ENCODE measurements at places on chromosomes 11 and 22. TPM values are rescaled to one million over a fixed set of nuclear protein-coding genes. Genes with fewer than 3 reads are reported as not detected.

Gene PPP1CA
- 53.5 TPM for total RNA-seq

Gene SLN
- total RNA-seq: 8.3 TPM

Gene HBB
- total RNA-seq: 441 TPM

Gene ANO1
- 0.62 TPM for total RNA-seq

Gene KRTAP5-11
- not detected for total RNA-seq

Gene NUDT8
- 0.62 TPM for total RNA-seq

Gene CYB561A3
- 8.9 TPM for total RNA-seq

Gene C11orf86
- not detected for total RNA-seq

Gene SYT8
- not detected for total RNA-seq

Gene GP1BB
- total RNA-seq: 21.8 TPM

Gene PRDM11
- 6.2 TPM for total RNA-seq

GRCh38 chr22:43627485-43628213, 184.5 kb downstream of the EFCAB6 start:
- DNase-seq: no peak

DNA sequence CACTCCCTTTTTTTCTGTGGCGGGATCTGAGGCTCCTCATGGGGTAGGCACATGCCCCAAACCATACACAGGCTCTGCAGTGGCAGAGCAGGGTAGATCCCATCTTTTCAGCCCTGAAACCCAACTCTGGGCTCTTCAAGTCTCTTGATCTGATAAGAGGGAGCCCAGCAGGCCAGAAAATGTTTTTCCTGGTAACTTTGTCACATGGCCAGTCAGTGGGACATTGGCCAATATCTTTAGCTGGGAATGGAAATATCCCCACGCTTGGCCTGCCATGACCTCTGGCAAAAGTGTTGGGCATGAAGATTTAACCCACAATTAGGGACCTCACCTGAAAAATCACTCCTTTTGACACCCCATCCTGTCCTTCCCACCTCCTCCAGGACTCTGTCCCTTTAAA, 8.1 kb downstream of the INPP5J start:
- DNase-seq: no peak

GRCh38 chr22:20565079-20565734, 57.8 kb downstream of the MED15 start:
- no peak for DNase-seq

GRCh38 chr11:127888386-127888785, 699.0 kb downstream of the ETS1 start:
- DNase-seq: no peak

DNA sequence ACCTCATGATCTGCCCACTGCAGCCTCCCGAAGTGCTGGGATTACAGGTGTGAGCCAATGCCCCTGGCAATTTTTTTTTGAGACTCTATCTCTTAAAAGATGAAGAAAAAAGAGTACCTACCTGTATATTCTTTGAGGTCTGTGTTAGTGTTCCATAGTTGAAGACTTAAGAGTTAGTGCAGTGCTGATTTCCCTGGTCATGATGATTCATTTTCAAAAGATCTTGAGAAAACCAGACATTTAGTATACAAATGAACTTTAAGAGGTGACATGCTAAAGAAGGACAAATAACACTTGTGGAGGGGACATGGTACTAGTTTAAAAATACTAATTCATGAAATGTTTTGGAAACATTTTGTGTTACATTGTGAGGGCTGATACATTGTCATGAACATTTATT, 17.7 kb downstream of the CBL start:
- DNase-seq: no peak

DNA sequence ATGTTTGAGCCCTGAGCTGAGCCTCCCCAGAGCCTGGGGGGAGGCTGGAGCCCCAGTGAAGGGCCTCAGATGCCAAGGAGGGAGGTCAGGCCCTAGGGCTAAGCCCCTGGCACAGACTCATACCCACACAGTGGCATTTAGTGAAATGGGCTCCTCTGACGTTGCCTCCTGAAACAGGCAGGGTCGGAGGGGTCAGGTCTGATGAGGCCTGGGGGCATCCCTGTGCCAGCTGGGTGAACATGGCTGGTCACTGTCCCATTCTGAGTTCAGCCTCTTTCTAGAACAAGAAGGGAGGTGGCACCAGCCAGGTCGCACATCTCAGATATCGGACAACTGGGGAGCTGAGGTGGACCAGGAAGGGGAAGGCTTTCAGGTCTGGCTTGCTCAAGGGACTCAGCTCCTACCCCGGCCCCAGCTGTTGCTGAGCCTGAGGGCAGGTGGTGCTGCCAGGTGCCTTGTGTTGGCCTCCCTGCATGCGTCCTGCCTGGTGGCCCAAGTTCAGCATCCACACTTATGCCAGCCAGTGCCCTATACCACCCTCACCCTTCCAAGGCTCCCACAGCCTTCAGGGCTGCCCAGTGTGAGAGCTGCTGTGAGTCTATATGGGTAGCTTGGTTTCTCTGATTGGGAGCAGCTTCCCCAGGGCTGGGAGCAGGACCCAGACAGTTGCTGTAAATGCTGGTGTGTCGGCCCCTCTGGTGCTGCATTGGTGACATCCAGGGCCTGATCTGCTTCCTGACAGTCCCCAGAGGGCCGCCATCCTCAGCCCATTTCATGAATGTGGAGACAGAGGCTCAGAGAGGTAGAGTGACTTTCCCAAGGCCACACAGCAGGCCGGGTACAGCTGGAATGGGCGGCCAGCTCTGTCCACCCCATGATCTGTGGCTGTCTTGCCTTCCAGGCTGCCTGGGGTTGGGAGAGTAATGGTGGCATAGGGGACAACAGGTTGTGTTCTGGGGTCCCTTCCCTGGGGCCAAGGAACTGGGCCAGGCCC, 32.8 kb upstream of the PPARA start:
- no peak for DNase-seq

DNA sequence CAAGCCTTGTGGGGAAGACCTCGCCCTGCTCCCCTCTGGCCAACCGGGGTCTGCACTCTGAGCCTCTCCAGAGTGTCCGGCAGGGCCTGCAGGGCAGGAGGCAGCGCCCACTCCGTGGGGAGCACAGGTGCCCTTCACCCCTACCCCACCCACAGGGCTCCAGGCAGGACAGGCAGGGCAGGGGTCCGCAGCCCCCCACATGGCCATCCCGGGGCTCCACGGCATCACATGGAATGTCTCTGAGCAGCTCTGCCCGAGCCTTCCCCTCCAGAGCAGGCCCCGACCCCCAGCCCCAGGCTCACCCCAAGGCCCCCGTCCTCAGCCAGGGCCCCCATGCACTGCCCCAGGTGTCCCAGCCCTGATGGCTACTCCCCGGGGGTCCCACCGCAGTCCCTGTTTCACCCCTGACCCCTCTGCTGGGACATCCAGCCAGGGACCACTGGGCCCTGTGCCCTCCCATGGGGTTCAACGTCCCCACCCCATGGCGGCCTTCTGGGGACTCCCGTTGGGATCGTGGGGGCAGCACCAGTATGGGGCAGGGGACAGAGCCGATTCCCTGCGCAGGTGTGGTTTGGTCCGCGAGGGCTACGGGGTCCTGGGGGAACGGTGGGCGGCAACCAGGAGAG, 77.7 kb downstream of the BRD1 start:
- no peak for DNase-seq

DNA sequence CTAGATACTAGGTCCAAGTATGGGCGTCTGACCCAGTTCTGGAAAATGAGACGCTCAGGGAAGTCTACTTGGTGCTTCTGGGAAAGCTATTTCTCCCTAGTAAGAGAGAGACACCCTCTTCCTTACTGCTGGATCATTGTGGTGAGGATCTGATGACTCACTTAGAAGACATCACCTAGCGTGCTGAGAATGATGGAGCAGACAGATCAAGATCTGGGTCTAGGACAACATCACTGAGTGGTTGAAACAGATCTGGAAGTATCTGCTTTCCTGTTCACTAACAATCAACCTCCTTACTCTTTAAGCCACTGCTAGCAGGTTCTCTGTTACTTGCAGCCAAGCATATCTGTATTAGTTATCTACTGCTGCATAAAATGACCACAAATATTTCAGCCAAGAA, 38.3 kb upstream of the HMGXB4 start:
- DNase-seq: no peak

DNA sequence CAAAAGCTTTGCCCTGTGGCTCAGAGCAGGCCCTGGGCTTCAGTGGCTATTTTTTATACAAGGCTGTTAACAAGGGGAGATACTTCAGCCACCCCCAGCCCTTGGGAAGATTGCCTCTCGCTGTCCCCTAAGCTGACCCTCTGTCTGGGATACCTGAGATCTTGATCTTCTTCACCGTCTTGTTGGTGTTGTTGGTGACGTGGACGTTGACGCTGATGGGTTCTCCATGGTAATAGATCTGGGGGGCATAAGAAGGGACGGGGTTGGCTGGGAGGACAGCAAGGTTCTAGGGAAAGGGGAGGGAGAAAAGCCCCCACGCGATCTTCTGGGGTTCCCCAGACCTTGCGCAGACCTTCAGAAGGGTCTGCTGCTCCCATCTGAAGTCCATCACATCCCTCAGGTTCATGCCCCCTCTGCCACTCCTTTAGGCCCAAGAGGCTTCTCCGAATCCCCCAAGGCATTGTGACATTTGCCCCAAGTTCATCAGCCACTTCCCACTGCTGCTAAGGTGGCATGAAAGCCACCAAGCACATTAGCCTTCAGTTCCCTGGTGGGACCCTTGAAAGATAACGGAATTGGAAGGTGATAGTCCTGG, 36.7 kb downstream of the TPBGL start:
- no peak for DNase-seq

- DNase-seq: no peak
Measured at GRCh38 chr11:65486570-65487466, 12.0 kb upstream of the MALAT1 start.

GRCh38 chr11:36702330-36703054, 104.5 kb upstream of the RAG2 start:
- DNase-seq: no peak

DNA sequence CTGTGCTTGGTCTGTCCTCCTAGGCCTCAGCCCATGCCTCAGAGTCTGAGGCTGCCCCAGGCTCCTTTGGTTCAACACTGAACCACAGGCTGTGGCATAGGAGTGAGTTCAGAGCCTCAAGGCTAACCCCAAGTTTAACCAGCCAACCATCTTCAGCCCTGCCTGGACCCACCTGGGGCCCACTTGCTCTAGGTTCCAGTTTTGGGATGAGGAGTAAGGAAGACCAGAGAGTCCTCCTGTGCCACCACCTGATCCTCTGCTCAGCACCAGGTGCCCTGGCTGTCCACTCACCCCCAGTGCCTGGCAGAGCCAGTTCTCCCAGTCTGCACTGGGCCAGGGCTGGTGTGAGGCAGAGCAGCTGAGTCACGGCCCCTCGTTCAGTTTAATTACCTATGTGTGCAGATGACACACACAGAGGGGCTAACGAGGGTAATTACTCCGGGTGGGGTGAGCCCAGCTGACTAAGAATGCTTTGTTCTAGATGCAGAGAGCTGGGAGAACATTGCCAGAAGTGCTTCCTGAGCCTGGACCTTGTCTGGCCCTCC, 12.0 kb upstream of the TMPRSS13 start:
- DNase-seq: no peak

DNA sequence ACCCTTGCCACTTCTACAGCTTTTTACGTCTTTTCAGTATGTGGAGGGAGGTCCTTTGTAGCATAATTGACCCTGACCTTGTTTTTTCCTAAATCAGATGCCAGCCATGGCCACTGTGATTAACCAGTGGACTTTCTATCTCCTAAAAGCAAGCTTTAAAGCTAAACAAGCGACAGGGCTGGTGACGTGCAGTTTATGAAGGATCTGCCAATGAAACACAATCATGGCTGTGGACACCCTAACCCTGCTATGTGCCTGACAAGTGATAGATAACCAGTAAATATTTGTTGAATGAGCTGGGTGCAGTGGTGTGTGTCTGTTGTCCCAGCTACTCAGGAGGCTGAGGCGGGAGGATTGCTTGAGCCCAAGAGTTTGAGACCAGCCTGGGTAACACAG, 64.2 kb downstream of the LIF start:
- DNase-seq: no peak

DNA sequence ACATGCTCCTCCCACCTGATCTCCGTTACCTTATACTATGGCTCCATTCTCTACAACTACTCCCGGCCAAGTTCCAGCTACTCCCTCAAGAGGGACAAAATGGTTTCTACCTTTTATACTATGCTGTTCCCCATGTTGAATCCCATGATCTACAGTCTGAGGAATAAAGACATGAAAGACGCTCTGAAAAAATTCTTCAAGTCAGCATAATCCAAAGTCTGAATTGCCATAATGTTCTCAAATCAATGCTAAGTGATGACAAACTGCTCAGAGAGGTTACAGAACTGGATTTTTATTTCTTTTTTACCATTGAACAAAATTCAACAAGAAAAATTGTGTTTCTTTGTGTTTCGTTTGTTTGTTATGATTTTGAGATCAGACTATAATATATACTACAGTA, 7.6 kb downstream of the OR9G4 start:
- no peak for DNase-seq

GRCh38 chr11:1238767-1239595, 16.1 kb downstream of the MUC5B start:
- DNase-seq: no peak

- DNase-seq: no peak
Measured at GRCh38 chr11:43818220-43818619, 62.4 kb upstream of the ALKBH3 start.

GRCh38 chr22:46664301-46664855, 44.2 kb downstream of the GRAMD4 start:
- no peak for DNase-seq

- DNase-seq: no peak
Measured at GRCh38 chr11:22703040-22703439, 36.6 kb downstream of the GAS2 start.

GRCh38 chr11:25927411-25927953, 404.4 kb upstream of the ANO3 start:
- DNase-seq: no peak

DNA sequence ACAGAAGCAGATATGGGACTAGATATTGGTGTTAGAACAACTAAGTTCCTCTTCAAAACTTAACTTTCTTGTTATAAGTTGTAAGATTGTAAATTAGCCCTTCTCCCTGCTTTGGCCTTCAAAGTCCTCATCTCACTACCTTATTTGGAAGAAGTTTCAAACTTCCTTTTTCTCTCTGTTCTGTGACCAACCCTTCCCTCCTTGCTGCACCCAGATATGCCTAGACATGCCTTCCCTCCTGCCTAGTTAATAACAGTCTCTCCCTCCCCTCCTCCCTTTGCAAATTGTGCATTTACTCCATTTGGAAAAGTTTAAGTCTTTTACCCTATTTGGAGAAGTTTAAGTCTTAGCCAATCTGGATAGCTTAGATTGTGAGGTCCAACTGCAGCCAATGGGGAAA, 4.9 kb downstream of the OR52K2 start:
- DNase-seq: no peak

DNA sequence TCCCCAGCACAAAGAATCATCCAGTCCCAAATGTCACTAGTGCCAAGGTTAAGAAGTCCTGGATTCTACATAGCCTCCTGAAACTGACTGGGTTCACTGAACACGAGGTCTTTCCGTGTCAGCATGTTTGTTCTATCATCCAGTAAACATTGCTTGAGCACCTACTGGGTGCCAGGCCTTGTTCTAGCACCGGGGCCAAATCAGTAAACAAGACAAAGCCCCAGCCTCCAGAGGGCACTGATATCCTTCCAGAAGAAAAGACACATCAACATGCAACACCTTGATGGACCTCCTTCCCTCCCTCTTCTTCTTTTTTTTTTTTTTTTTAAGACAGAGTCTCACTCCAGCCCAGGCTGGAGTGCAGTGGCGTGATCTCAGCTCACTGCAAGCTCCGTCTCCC, 26.9 kb downstream of the TPST2 start:
- no peak for DNase-seq

- DNase-seq: no peak
Measured at GRCh38 chr22:43377896-43378704, 33.7 kb upstream of the MPPED1 start.

GRCh38 chr22:43432883-43433415, 21.1 kb downstream of the MPPED1 start:
- no peak for DNase-seq

Measured in occipital lobe (tissue), 3 donors.